NCI-H1436 treated with DMSO at 0.1 percent for 48 hours (cell line): ENCODE measurements at places on chromosomes 4 and X.

GRCh38 chr4:11511321-11511720 lies 82.6 kb upstream of the HS3ST1 start:
- no peak for DNase-seq

DNA sequence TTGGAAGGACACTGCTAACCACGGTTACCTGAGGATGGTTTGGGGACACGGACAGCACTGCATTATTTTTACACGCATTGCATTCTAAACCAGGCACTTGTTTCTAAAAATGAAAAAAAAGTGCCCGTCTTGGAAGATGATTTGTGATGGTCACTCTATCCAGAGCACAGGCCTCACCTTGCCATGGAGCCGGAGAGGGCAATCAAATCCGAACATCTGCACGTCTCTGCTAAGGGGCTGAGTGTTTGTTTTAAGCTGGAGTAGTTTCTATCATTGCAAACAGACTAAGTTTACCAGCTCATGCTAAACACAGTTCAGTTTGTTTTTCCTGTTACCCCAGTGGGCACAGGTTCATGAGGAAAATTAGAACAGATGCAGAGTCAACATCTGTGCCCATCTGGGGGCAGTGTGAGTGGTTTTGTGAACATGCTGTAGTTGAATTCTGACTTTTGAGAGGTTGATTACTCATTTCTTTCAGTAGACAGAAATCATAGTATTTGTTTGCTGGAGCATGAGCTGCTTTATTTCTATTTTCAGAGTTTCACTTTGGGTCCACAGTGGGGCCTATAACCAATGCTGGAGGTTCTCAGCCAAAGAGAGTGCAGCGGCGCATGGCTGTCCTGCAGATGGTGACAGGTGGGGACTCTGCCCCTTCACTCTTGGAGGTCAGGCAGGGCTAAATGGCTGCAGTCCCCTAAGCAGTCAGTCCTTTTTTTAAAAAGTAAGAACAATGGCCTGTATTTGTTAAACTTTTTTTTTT lies 65.4 kb upstream of the ENPP6 start:
- no peak for DNase-seq

- DNase-seq, result no peak
Observed at GRCh38 chr4:25123236-25123635, 37.0 kb downstream of the SEPSECS start.

- no peak for DNase-seq
Observed at GRCh38 chrX:9088896-9089295, 55.0 kb upstream of the FAM9B start.

DNA sequence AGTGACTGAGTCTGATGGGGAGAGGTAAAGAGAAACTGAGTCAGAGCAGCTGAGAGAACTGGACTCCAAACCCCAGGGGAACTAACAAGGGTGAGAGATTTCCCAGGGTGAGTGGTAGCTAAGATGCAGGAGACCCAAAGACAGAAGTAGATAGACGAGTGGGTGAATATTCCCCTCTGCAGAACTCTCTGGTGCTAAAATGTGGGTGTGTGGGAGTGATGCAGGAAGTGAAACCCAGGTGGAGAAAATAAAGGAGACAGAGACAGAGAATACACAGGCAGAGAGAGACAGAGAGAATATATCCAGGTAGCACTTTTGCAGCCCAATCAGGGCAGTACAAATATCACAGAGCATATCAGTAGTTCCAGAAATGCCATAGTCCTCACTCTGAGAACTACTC lies 212.5 kb upstream of the ZIC3 start:
- no peak for DNase-seq

- DNase-seq, result no peak
Observed at GRCh38 chrX:146707781-146708180, 101.8 kb upstream of the CXorf51B start.

DNA sequence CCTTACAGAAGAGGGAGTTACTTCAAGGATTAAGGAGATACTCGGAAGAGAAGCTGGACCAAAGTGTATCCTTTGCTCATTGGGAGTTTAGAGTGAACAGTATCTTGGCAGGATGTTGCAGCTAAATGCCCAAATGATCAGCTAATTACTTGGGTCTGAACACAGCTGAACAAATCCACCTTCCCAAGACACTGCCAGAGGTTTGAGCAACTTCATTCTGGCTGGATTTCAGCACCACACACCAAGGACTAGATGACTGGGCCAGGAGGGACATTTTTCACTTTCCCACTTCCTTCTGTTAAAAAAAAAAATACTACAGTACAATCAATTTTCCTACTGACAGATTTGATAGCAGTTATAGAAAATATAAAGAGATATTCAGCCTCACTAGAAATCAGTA lies 324.6 kb downstream of the MID1IP1 start:
- no peak for DNase-seq

DNA sequence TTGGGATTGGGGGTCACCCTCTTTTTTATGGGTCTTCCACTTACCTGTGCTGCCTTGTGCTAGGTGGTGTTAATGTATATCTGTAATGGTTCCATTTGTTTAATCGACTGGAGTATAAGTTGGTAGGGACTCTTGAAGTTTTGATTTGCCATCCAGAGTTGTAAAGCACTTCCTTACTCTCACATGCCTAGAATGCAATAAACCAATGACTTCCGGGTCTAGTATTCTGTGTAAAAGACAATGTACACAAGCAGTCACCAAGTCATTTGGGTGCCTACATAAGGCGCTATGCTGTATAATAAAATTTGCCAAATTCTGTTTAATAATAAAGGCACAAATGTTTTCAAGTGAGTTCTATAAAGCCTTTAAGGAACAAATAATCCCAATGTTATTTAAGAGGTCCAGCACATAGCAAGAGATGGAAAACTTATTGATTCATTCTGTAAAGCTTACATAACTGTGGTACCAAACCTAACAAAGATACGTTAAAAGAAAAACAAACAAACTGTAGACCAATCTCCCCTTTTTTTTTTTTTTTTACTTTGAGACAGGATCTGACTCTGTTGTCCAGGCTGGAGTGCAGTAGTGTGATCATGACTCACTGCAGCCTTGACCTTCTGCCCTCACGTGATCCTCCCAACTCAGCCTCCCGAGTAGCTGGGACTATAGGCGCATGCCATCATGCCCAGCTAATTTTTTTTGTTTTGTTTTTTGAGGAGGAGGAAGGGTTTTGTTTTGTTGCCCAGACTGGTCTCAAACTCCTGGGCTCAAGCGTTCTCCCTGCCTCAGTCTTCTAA lies 41.5 kb upstream of the HPRT1 start:
- DNase-seq, result no peak

GRCh38 chrX:55451626-55451989 lies 319 bp upstream of the MAGEH1 start:
- no peak for DNase-seq

DNA sequence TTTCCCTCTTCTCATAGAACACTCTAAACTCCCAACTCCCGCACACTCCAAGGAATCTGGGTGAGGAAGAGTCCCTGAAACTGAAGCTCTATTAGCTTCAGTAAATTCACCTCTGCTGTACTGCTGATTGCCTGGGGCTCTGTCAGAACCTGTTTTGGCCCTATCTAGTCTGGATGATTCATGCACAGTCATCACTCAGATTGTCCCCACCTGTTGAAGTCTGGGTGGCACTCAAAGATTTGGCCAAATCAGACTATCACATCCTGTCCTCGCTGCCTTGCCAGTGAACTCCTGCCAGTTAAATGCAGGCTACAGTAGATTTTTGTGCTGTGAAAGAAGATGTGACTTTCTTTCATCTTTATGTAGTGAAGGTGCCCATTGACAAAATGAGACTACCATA lies 63.5 kb upstream of the EMCN start:
- DNase-seq, result no peak

DNA sequence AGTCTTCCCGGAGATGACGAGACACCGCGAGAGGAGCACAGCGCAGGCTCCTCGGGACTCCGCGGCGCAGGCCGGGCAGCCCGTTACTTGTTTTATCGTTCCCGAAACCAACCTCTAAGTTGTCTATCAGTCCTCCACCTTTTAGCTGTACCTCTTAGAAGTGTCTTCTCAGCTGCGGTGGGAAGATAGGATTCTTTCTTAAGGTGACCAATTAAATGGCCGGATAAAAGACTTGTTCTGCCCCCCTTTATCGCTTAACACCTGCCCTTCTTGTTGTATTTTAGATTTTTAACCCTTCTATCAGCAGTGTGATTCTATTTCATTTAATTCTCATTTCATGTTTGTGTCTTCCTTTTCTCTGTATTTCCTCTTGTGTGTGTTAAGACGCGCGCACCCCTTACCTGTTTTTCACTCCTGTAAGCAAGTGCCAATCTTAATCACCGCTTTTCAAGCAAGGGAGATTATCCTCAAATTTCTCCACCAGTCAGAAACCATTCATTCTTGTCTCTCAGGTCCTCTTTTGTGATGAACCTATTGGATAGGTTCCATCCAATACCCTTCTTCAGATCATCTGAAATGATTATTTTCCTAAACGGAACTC lies at the start of gene SLC9B2:
Gene SLC9B2 (minus strand): TSS at position 15 of the 601 bp plus-strand sequence. CDS start 9,211 bp downstream, outside the sequence.
- no peak for DNase-seq

DNA sequence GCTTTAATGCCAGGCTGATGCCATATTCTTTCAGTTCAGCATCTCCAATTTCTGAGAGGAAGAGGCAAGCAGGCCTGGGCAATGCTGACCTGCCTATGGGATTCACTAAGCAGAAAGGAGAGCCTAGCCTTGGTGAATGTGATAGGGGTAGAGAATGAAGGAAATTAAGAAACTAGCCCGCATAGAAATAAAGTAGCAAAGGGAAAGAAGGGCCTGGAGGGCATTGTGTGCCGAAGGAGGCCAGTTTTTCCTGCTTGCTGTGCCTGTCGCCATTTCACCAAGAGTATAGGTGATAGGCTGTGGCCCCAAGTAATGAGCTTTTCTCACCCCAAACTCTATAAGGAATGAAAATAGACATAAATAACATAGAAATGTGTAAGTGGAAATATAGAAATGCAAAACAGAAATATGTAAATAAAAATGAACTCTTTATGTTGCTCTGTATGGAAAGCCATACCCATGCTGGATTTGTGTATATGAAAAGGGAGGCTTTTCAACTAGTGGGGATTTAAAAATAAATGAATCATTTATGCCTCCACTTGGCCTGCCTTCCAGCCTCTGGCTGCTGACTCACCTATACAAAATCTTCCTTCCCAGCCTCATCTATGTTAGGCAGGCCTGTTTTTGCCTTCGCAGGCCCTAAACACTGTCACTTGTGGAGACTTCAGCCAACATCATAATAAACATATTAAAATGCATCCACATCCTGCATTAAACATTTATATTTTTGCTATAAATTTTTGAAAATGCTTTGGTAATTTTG lies 5.1 kb upstream of the OCRL start:
- DNase-seq, result no peak

- no peak for DNase-seq
Observed at GRCh38 chrX:6029014-6029413, 199.7 kb downstream of the NLGN4X start.

GRCh38 chrX:21779095-21779494 lies 21.2 kb upstream of the SMPX start:
- no peak for DNase-seq

- DNase-seq, result no peak
Observed at GRCh38 chrX:11629593-11630211, 36.0 kb downstream of the ARHGAP6 start.

- no peak for DNase-seq
Observed at GRCh38 chrX:21657318-21658151, 595 bp downstream of the KLHL34 start.

DNA sequence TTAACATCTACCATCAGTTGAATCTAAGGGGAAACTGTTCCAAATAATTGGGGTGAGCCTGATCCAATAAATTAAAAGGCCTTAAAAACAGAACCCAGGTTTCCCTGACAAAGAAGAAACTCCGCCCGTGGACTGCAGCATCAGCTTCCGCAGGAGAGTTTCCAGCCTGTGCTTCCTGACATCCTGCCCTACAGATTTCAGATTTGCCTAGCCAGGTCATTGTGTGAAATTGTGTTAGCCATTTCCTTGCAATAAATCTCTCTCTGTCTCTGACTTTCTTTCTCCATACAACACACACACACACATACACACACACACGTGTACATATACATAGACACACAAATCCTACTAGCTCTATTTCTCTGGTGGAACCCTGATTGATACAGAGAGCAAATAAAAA lies 48.3 kb upstream of the LCORL start:
- DNase-seq, result no peak

- no peak for DNase-seq
Observed at GRCh38 chrX:136450050-136450830, 37.5 kb upstream of the BRS3 start.

- no peak for DNase-seq
Observed at GRCh38 chr4:2251073-2251794, 9.3 kb upstream of the HAUS3 start.

DNA sequence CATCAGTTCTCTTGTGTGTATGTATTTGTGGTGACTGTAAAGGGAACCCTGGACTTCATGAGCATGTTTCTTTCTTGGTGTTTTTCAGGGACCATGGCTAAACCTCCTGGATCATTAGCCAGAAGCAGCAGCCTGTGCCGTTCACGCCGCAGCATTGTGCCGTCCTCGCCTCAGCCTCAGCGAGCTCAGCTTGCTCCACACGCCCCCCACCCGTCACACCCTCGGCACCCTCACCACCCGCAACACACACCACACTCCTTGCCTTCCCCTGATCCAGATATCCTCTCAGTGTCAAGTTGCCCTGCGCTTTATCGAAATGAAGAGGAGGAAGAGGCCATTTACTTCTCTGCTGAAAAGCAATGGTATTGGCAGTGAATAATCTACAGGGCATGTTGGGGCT lies 157.0 kb downstream of the STIM2 start:
- DNase-seq, result no peak

- peak; percentile 73 for DNase-seq
Observed at GRCh38 chrX:39158801-39159657, 357.8 kb downstream of the MID1IP1 start.

DNA sequence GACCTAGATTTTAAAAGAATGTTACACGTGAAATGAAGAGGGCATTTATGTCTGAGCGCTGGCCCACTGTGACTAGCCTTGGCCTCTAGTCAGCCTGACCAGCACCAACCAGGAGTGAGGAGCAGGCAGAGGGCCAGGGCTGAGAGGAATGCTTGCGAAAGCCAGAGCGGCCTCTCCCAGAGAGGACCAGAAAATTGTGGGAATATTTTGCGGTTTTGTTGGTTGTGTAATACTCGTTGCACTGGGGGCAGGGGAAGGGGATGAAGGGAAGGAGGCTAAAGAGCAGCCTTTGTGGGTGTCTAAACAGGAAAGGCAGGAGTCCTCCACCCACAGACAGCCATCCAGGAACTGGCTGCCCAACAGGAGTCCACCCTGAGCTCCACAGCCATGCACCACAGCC lies 3.8 kb downstream of the GABRE start:
- DNase-seq, result no peak

- DNase-seq, result no peak
Observed at GRCh38 chrX:18026166-18026565, 165.1 kb upstream of the RAI2 start.

DNA sequence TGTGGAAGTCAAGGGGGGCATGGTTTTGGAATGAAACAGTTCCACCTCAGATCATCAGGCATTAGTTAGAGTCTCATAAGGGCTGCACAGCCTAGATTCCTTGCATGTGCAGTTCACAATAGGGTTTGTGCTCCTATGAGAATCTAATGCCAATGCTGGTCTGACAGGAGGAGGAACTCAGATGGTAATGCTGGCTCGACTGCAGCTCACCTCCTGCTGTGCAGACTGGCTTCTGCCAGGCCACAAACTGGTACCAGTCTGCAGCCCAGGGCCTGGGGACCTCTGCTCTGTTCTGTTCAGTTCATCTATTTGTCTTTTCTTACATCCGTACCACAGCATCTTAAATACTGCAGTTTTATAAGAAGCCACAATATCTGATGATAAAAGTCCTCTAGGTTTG lies 12.2 kb upstream of the MSL3 start:
- no peak for DNase-seq
